ENCODE measurements at places on chromosomes 5 and 9.

DNA sequence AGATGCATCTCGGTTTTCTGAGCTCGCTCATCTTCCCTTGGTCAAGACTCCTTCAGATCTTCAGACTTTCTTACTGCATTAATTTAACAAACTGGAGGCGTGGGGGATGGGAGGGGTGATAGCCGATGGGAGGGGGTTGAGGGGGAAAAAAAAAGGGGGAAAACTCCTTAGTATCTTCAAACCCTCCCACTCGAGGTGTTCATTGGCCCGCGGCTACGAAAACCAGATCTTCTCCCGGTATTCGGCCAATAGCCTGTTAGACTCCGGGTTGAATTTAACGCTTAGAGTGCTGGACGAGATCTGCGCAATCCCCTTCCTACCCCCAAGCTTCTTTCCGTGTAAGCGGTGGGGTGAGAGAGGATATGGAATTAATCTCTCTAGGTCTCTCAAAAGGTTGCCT, 689 bp upstream of the GLRA1 start:
- no peak for DNase-seq

DNA sequence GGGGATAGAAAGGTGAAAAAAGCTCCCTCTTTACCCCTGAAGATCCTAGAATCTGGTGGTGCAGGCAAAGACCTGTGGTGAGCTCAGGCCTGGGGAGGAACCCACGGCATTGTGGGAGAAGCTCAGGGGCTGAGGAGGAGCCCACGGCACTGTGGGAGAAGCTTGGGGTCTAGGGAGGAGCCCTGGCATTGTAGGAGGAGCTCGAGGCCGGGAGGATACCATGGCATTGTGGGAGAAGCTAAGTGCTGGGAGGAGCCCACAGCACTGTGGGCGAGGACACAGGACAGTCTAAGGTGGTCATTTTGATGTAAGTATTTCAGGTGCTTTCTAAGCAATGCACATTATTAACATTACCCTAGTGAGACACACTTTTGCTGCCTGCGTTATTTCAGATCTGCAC, 179.7 kb downstream of the HSD17B3 start:
- DNase-seq: no peak

GRCh38 chr9:110835859-110836271, 167.3 kb downstream of the MUSK start:
- no peak for DNase-seq

DNA sequence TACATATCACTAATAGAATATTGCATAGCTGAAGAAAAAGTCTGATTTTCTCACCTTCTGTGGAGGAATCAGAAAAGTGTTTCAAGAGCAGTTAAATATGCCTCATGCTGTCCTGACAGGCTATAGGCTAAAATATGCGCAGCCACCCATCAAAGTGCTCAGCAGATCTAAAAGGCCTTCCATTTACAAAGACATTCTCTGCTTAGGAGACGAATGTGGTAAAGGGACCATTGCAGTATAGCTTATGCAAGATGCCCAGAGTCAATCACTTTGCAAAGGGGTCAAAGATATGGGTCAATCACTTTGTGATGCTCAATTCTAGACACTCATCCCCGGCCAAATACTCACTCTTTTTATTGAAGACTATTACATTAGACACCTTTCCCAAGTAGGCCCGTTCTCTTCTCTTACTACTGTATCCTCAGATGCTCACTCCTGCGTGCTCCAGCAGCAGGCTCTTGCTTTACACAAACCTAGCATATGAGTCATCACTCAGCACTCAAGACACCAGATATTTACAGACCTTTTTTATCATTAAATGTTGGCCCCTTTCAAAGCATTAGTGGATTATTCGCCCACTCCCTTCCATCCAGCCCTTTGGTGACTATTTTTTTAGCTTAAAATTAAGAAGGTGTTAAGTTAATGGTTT, 568.2 kb upstream of the CDH18 start:
- DNase-seq: no peak

- DNase-seq: no peak
These were observed 68.2 kb downstream of the MELK start for GRCh38 chr9:36640771-36641381.

DNA sequence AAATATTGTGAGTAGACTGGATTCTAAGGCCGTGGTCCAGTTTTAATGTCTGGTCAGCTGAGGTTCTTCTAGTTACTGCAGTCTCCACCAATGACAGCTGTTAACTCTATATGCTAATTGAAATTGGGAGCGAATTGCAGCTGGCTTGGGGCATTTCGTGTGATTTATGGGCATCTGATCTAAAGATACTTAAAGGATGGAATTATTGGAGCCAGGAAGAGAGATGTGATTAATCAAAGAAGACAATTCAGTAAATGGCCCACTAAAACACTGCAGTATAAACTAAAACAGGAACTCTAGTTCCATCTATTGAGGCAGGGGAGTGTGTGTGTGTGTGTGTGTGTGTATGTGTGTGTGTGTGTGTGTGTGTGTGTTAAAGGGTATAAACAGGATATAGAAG, 157.5 kb upstream of the IQGAP2 start:
- DNase-seq: no peak

GRCh38 chr5:113512341-113512740, 1.2 kb upstream of the YTHDC2 start:
- DNase-seq: no peak
